Esophagus mucosa (tissue), 1 donor: ENCODE measurements at places on chromosomes 6 and 20.

GRCh38 chr20:60363698-60364097, 405.5 kb downstream of the CDH26 start:
- no peak for ATAC-seq

DNA sequence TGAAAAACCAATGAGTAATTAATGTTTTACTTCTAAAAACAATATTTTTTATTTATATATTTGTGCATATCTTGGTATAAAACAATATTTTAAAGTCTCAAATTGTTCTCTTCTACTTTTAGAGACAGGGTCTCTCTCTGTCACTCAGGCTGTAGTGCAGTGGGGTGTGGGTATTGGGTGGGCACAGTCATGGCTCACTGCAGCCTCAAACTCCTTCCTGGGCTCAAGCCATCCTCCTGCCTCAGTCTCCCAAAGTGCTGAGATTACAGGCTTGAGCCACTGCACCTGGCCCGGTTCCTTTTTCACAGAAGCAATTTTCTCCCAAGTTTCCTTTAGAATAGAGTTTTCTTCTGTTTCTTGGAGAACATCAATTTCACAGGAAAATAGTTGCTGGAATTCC, 102.8 kb downstream of the TMEM242 start:
- no peak for ATAC-seq

DNA sequence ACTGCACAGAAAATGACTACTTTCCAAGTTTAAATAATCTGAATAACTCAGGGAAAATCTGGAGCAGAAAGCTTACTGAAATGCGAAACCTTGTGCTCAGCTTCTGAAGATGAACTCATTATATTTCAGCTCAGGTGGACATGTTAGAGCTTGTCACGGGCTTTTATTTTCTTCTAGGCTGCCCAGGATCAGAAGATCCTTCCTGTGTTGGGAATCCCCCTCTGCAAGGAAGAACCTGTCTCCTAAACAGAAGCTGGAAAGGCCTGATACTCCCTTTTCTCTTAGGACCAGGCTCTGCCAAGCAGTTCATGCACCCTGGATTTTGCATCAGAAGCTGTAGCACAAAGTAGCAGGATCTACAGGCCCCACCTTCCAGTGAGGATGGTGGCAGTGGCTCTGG, 5.1 kb upstream of the SLC2A12 start:
- ATAC-seq = peak; percentile 92

GRCh38 chr6:122996794-122997505, 915 bp downstream of the CLVS2 start:
- ATAC-seq = no peak

DNA sequence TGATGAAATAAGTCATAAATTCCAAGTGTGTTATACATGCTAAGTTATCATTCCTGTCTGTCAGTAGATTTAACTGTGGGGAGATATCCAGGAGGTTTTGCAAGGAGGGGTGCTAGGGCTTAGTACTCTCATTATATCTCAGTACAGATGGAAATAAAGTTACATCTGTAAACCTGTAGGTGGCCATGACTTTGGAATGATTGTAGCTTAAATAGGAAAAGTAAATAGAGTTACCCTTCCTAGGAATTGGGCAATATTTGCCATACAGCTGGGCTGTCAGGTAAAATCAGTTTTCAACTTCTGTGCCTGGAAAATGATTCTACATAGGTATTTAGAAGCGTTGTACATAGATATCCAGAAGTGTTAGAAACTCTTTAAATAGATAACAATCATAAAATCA, 19.8 kb upstream of the TGM3 start:
- ATAC-seq = no peak

DNA sequence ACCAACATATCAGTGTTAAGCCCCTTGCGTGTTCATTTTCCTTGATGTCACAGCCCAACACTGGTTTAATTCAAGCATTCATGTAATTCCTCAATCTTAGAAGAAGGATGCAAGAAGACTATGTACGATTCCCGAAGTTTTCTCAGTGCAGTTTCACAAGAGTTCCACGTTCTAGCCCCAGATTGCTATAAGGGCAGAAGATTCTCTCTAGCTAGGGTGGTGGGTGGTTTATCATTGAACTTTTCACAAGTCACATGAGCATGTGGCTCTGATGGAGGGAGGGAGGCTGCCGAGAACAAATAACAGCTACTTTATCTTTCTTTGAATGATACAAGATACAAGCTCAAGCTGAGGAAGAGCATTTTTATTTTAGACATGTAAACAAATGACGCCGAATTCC, 71.9 kb upstream of the NHSL1 start:
- ATAC-seq = no peak

DNA sequence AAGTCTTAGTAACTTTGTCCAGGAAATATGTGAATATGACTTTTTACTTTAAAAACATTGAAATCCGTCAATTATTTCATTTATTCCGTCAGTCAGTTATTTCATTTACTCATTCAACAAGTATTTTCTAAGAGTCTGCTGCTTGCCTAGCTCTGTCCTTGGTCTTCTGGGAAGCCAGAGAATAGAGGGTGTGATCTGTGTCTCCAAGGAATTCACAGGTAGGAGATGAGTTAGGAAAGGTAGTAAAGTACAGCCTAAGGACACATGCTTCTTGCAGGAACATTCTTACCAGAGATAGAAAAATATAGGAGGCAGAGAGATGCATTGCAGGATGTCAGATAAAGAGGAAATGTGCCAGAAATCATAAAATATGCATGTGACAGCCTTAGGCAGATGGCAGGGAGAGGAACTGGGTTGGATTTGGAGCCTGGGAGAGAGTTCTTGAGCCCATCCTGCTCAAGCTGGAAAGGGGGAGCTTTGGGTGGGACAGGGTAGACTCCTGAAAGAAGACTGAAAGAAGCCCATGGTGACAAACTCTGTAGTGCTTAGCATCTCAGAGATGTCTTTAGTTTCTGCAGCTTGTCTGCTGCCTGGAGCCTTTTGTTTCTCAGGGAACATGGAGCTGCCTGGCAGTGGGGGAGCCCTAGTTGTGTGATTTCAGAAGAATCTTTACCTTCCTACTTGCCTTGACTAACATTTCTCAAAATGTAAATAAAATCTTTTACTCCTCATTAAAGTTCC, 3.5 kb downstream of the SH3BGRL2 start:
- no peak for ATAC-seq

DNA sequence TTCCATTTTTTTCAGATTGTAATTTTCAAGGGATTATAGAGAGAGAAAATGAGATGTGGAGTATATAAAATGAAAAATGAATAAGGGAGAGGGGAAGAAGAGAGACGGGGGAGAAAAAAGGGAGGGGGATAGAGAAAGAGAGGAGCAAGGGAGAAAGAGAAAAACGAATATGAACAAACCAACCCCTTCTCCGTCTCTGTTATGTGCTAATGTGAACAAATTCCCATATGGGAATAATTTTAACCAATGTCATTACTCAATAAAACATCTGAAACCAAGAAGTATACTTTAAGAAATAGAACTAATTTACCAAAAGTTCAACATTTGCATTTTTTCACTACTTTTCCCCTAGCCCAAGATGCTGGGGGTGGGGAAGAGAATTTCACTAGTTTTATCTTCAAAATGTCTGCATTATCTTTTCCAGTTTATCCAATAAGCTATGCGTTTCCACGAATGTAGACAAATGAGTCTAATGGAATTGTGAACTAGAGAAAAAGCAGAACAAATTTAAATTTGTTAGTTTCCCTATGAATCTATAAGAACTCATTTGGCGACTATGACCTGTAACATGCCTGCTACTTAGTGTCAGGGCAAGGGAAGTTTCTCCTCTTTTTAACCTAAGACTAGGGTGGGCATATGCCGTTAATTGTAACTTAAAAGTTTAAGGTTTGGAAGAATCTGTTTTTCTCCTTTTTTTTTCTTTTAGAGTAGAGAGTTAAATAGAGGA, 286.3 kb downstream of the BTBD9 start:
- no peak for ATAC-seq

DNA sequence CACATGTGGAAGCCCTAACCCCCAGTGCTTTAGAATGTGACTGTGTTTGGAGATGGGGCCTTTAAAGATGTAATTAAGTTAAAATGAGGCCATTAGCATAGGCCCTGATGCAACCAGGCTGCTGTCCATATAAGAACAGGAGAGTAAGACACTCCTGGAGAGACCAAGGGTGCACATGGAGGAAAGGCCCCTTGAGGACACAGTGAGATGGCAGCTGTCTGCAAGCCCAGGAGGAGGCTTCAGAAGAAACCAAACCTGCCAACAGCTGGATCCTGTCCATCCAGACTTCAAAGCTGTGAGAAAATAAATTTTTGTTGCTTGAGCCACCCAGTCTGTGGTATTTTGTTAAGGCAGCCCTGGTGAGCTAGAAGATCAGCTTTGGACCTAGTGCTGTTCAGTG, 16.8 kb upstream of the SNRPB2 start:
- ATAC-seq = no peak

DNA sequence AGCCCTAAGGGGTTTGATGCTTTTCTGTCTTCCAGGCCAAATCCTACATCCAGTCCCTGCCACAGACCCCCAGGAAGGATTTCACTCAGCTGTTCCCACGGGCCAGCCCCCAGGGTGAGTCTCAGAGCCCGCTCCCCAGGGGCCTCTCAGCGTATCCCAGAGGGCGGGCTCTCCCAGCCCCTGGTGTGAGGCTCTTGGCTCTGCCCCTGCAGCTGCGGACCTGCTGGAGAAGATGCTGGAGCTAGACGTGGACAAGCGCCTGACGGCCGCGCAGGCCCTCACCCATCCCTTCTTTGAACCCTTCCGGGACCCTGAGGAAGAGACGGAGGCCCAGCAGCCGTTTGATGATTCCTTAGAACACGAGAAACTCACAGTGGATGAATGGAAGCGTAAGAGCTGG, 8.4 kb downstream of the MAPK13 start:
- ATAC-seq = no peak

DNA sequence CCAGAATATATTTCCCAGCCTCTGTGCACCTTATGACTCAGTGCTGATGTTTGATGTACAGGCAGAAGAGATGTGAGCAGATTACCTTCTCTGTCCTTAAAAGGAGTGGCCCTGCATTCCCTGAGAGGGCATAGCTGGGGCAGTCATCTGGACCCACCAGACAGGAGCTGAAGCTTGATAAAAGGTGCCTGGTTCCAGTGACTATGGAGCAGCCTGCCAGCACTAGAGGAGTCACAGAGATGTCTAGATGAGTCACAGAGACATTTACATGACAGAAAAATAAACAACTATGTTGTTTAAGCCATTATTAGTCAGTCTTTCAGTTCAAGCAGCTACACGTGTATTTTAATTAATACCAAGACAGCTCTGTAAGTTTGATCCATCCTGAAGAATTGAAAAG, 237.1 kb upstream of the MOCS1 start:
- peak; percentile 90 for ATAC-seq

GRCh38 chr6:166418691-166419143, 36.0 kb upstream of the MPC1 start:
- ATAC-seq = no peak

- no peak for ATAC-seq
Observed at GRCh38 chr6:33030245-33030644, 20.9 kb upstream of the HLA-DOA start.

- no peak for ATAC-seq
Observed at GRCh38 chr20:60142587-60142986, 184.4 kb downstream of the CDH26 start.

DNA sequence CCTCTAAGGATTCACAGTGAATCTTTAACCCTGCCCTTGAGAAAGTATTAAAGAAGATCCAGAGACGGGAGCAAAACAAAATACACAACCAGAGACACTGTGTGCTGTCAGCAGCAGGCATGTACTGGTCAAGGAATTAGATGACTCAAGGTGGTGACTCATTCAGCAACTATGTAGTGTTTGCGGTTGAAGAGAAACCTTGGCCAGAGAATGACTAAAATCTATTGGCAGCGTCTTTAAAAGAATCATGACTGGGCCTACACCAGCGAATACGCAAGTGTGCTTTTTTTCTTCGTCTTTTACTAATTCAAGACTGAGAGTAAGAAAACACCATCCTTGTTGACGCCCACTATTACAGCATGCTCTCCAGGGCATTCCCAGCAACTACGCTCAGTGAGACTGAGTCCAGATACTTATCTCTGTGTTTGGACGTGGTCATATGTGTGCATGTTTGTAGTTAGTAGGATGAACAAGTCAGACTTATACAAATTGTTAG, 72.4 kb upstream of the BACH2 start:
- ATAC-seq = peak; percentile 99

DNA sequence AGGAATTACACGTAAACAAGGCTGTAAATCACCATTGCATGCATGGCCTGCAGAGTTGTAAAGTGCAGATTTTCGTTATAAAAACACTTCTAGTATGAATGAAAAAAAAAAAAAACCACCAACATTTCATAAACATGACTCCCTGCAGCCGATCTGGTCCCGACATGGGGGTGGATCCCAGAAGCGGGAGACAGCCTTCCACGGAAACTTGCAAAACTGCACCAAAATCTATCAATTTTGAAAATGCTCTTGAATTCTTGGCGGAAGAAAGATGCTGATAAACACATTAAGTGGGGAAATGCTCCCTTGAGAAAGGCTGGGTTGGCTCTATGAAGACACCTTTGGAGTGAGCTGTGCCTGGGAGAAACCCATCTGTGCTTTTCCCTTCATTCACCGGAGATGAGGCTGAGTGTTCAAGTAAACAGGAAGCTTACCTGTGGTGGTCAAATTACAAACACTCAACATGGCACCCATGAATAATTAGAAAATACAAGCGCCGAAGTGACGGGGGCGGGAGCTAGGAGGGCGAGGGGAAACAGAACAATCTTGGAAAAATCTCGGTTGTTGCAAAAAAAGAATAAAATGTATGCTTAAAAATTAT, 845 bp upstream of the ANKRD60 start:
- no peak for ATAC-seq

DNA sequence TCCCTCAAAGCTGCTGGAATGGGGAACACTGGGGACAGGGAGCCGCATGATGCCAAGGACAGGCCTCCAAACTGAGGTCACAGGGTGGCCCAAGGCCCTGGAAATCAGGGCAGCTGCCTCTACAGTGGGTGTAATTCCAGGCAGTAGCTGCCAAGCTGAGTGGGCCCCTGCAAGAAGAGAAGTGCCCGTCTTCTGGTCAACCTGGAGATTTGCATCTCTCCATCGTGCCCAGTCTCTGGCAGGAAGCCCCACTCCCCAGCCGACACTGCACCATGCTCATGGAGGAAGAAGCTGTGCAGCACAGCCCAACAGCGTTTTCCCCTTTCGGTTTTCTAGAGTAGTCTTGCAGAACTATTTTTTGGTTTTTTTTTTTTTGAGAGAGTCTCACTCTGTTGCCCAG, 2.2 kb upstream of the FAM209A start:
- no peak for ATAC-seq

- ATAC-seq = peak; percentile 63
Observed at GRCh38 chr20:10674684-10675449, 1.1 kb upstream of the JAG1 start.

GRCh38 chr6:49336514-49337131, 126.4 kb downstream of the MMUT start:
- ATAC-seq = no peak

DNA sequence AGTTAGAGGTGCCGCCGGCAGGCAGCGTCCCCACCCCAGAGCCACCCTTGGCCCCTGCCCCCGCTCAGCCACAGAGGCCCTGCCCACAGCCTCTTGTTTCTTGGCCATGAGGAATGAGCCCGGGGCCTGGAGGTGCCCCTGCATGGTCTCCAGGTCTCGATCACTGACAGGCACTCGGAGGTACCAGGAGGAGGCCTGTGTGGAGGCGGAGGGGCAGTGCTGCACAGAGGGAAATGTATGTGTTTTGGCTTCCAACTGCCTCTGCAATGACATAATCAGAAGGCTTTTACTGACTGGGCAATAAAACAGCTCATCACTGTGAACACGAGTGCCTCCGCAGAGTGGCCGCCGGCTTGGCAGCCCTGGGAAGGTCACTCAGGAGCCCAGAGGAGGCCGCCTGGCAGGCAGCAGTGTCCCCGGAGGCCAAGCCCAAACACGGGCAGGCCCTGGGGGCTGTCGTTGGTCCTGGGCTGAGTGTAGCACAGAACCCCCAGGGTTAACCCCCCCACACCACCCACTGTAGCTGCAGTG, 61.1 kb upstream of the GATA5 start:
- ATAC-seq = no peak
